ENCODE measurements at places on chromosomes 1 and 21. TPM values are rescaled to one million over a fixed set of nuclear protein-coding genes. Genes with fewer than 3 reads are reported as not detected.

DNA sequence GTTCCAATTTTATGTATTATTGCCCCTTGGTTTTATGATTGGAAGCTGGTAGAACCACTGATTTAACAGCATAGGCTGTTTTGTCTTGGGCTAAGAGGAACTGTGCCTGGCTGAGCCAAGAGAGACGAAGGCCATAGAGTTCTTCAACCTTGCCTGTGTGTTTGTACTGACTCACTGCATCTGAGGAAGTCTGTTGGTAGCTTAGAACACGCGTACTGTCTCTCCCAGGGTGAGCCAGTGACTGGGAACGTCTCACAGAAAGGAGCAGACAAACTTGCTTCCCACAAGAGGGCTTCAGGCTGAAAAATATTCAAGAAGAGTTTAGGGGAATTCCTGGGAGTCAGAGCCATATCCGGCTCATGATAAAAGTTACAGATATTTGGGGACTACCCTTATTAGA is 14.9 kb downstream of the TMEM51 start:
- H3K27me3 ChIP-seq, result no peaks in the 10 kb centered on the region
- H3K4me3 ChIP-seq, result no peak overlapping the region
- H3K27ac ChIP-seq, result no peak overlapping the region
- no peaks in the 10 kb centered on the region for H3K36me3 ChIP-seq

- H3K4me1 ChIP-seq, result no peaks in the 10 kb centered on the region
- DNase-seq, result no peak
- no peak overlapping the region for H3K27ac ChIP-seq
- no peaks in the 10 kb centered on the region for H3K36me3 ChIP-seq
- no peak overlapping the region for H3K4me3 ChIP-seq
Measured at GRCh38 chr1:27922272-27922671, 12.5 kb upstream of the SMPDL3B start.

DNA sequence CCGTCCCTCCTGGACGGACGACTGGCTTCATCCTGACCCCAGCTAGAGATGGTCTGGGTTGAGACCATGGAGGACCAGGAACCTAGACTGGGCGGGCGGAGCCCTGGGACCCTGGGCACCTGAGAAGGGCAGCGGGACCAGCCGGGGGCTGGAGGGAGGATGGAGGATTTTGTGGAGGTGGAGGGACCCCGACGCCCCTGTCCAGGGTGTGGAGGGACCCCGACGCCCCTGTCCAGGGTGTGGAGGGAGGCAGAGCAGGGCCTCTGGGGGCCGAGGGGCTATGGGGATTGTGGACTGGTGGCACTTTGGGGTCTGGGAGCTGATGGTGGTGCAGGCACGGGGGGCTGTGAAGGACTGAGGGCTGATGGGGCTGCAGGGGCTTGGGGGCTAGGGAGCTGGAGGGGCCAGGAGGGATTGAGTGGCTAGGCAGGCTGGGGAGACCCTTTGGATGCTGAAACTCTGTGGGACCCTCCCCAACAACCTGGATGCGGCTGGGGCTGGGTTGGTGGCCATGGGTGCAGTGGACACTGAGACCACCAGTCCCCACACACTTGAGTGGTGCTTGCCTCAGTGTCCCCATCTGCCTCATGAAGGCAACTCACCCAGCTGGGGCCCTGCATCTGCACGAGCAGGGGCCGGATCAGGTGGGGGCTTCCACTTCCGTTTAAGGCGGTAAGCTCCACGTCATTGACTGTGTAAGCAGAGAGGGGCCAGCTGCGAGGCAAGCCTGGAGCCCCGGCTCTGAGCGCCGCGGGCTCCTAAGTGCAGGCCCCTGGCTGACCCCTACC is 7.4 kb downstream of the GJC2 start:
- H3K4me1 ChIP-seq, result peaks cover 9% of the 10 kb centered on the region
- no peak overlapping the region for H3K4me3 ChIP-seq
- H3K36me3 ChIP-seq, result no peaks in the 10 kb centered on the region
- no peak overlapping the region for H3K27ac ChIP-seq
- no peak for DNase-seq

MRPL9 gene
- 57.7 TPM for total RNA-seq

SLC9C2 gene
- total RNA-seq, result not detected

BLACAT1 gene
- total RNA-seq, result 2.3 TPM

HSD11B1 gene
- total RNA-seq, result 1.5 TPM

SLC6A17 gene
- 0.11 TPM for total RNA-seq

ACTL8 gene
- total RNA-seq, result not detected
